NCI-H2107 (cell line): ENCODE measurements at places on chromosomes 13 and 19.
A peak's percentile ranks its signal among the peaks of the same experiment; 100 is the strongest.

- DNase-seq = no peak
Measured at GRCh38 chr19:56508290-56508778, 679 bp downstream of the ZNF471 start.

GRCh38 chr19:19464339-19465098 is 50.8 kb downstream of the TSSK6 start:
- DNase-seq = no peak

DNA sequence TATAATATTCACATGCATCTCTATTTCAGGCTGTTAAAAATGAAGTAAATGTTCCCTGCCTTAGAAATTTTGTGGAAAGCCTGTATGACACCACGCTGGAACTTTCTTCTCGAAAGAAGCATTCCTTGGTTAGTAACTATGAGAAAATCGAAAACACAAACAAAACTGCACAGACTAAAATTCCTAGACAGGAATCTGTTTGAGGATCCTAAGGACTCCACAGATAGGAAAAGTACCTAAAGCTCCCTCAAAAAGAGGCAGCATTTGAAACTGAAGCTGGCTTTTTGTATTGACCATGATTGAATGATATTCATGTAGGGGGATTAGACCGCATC is 103.4 kb downstream of the FRY start:
- DNase-seq = no peak

GRCh38 chr13:27279506-27279905 is 8.9 kb downstream of the RASL11A start:
- no peak for DNase-seq

- DNase-seq = no peak
Measured at GRCh38 chr13:23129331-23129730, 51.4 kb upstream of the SGCG start.

DNA sequence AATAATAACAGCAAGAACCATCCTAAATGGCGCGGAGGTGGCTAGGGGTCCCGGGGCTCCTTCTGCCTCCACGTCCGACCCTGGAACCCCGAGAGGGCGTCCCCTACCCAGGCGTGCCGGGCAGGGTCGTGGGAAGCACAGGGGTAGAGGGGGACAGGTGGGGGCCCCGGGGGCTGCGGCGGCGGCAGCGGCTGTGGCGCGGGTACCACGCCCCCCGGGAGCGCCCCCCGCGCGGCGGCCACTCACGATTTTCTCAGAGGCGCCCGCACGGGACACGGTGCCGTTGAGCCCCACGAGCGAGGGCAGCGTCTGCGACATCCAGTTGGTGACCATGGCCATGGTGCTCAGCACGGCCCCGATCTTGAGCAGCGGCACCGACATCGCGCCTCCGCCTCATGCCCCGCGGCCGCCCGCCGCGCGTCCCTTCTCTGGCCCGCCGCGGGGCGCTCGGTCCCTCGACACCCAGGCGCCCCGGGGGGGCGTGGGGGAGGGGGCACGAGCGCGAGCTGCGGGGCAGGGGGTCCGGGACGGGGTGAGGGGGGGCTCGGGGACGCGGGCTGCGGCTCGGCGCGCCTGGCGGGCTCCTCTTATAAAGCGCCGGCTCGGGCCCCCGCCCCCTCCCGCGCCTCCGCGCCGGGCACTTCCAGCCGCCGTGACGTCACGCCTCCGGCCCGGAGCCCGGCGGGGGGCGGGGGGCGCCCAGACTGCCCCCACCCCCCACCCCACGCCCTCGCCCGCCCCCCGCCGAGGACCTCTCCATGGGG is 22.9 kb downstream of the OLFM2 start:
- no peak for DNase-seq

GRCh38 chr19:33133438-33134031 is 1.6 kb downstream of the WDR88 start:
- DNase-seq = no peak

- DNase-seq = no peak
Measured at GRCh38 chr19:42477117-42477516, 34.4 kb upstream of the CXCL17 start.

DNA sequence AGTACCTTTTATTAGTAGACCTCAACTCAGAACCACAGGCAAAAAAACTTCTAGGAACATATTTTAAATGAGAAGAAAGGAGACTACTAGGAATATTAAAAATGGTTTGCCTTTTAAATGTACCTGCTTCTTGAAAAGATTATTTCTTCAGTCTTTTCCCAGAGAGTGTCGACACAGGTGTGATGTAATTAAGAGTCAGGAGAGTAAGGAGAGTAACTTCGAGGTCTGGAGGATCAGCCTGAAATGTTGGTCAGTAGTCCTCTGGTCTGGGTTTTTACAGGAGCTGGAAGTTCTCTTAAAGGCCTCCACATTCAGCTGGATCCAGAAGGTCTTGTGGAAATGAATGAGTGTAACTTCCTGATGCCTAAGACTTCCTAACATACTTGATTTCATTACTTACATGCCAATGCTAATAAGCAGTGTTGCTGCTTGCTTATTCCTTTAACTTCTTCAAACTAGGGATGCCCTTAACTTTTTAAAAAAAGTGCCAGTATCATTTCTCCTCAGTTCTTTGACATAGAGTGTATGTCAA is at the start of gene KCTD4:
Gene KCTD4, minus strand, starts transcription at position 345 of the 532 bp plus-strand sequence. CDS start 6,478 bp downstream, outside the sequence.
- DNase-seq = no peak

DNA sequence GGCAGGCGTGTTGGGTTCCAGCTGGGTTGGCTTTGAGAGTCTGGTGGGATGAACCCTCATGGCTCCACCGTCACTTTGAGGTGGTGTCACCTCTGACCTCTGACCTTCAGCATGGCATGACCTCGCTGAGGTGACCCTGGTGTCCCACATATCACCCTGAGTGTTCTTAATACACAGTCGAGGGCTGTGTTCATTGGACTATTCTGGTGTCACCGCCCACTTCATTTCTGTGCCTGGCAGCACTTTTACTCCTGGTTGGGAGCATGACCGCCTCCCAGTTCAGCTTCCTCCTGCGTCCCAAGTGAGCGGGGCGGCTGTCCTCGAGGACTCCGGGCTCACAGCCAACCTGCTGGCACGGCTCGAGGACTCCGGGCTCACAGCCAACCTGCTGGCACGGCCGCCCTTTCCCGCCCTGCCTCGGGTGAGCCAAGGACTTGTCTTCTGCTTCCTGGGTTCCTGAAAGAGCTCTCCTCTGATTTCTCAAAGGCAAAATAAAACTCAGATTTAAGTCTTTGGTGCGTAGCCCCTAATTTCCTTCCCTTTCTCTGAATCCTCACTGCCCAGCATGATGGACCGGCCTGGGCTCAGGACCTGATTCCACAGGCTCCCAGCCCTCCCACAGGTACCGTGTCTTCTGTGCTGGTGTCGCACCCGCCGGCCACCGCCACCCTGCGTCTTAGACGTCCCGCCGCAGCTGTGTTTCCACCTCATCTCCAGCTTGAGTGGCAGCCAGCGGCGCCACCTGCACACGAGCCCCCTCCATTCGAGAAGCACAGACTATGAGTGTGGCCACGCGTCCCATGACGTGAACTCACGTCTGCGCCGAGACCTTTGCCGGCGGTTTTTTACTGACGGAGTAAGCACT is 10.4 kb downstream of the ATP4B start:
- DNase-seq = peak; percentile 84

- no peak for DNase-seq
Measured at GRCh38 chr19:788983-789700, 8.1 kb upstream of the PTBP1 start.

DNA sequence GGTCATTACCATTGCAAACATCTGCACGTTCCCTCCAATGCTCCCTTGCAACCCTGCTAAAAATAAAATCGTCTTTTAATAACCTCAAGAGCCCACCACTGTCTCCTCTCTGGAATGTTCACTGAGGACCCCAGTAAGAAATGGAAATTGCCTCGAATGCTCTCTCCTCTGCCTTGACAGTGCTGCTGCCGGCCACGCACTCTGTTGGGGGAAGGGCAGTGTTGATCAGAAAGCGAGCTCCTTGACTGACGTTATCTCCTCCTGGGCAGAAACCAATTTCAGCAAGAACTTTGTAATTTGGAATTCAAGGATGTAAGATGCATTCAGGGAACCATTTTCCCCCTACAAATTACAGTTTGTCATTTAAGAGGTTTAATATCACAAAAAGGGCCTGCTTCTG is 718.5 kb downstream of the UQCRFS1 start:
- no peak for DNase-seq

DNA sequence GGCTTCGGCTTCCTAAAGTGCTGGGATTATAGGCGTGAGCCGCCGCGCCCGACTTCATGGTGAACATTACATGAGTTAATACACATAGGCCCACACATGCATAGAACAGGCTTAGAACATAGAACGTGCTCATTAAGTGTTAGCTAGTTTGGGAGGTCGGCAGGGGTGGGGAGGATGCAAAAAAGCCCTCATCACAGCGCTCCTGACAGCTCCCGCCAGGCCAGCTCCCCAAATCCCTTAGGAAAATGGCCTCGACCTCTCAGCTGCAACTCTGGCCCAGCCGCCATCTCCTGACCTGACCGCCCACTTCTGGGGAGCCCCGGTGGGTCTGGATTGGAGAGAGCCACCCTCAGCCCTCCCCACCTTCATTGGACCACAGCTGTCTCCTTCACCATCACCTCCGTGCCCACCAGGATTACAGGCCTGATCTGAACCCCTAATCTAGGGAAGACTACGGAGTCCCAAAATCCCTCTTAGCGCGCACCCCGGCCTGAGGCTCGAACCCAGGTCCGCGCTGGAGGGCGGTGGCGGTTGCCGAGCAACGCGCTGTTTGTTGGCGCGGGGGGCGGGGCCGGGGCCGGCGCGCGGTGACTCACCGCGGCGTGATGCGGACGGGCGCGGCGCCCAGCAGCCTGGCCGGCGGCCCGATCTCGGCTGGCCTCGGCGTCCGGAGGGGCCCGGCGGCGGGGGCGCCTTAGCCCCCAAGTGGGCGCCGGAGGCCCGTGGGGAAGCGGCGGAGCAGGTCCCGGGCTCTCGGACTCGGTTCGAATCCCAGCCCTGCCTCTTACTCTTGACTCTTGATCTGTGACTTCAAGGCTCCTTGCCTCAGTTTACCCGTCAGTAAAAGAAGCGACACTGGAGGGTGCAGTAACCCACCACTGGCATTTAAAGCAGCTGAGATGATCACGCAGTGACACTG is 26.7 kb upstream of the NANOS3 start:
- no peak for DNase-seq

DNA sequence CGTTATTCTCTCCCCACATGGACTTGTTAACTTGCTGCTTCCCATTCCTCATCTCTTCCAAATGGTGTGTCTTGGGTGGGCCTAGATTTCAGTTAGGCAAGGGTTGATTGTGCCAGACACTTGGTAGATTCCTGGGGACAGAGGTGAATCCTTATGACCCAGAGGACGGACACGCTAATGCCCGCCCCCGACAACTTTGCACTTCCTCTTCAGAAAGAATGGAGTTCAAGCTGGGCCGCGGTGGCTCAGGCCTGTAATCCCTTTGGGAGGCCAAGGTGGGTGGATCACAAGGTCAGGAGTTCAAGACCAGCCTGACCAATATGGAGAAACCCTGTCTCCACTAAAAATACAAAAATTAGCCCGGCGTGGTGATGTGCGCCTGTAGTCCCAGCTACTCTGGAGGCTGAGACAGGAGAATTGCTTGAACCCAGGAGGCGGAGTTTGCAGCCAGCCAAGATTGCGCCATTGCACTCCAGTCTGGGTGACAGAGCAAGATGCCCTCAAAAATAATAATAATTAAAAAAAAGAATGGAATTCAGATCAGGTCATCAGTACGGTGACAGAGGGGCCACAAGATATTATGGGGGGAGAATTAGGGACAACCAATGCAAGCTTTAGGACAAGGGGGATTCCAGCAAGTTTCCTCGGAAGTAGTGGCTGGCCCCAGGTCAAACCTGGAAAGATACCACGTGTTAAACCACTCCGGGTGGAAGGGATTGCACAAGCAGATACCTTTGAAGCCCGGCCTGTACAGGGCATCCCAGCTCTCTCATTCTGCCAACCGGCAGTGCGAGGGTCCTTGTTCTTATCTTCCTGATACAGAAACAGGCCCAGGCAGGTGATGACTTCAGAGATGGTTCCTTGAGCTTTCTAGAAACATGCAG is 2.7 kb downstream of the MYO9B start:
- no peak for DNase-seq

GRCh38 chr13:112815871-112816270 is 126.0 kb downstream of the ATP11A start:
- DNase-seq = no peak

GRCh38 chr19:2528675-2529101 is 52.8 kb downstream of the GADD45B start:
- no peak for DNase-seq

DNA sequence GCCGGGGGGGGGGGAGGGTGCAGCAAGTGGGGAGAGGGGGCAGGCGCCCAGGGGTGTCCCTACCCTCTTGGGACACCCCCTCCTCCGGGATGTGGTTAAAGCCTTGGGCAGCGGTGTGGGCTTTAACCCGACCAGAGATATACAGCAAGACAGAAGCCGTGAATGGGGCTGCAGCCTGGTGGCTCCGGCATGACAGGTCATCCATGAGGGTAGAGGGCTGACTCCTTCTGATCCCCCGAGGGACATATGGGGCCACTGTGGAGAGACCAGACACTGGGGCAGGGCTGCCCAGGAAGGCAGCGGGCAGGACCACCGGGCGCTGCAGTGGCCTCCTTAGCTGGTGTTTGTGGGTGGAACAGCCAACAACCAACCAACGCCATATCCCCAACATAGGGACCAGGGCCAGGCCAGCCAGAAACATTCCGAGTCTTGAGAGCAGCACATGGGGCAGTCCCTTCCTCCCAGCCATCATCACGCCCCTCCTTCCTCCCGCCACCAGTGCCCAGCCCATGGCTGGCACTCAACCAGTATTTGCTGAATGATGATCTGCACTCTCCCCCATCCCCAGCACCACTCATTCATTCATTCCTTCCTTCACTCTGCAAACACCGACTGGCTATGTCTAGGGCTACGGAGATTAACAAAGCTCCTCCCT is 18.2 kb downstream of the ELAVL1 start:
- no peak for DNase-seq

DNA sequence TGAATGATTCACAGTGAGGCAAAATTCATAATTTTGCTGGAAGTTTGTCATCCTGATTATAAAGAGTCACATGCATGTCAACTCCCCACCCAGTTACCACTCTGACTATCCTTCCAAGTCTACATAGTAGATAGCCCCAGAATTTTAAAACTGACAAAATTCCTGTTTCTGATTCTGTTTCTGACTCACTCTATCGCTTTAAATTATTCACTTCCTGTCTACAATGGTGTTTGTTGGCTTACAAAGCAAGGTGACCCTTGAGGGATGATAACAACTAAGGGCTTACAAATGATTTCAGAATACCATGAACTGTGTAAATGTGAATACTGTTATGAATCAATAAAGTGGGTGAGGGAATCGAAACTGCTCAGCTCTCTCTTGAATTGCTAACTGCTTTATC is 98.7 kb upstream of the KL start:
- DNase-seq = no peak

DNA sequence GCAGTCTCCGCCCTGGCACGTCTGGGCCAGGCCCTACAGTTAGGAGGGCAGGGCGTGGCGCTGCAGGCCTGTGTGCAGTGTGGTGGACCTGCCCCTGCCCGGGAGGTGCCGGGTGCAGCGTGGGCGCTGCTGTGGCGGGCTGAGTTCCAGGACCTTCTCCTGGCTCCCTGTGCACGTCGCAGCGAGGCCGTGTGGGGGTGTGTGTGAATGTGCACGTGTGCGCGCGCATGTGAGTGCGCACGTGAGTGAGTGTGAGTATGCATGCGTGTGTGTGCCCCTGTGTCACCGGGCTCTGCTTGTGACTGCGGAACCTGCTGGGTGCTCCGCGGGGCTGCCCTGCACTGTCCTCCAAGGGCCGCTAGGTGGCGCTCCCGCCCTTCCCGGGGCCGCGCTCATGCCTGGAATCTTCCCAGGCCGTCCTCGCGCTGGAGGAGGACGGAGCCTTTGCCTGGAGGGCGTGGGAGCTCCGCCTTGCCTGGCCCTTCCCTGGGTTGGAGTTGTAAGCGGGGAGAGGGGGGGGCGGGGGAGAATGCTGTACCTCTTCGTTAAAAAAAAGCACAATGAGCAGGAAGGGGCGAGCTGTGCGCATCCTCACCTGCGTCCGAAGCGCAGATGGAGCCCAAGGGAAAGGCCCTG is 79.3 kb downstream of the KDM4B start:
- DNase-seq = peak; percentile 65
